Activated T-helper 17 cell treated with anti-CD3 and anti-CD28 coated beads, Interleukin-2, amount 50 U/mL, for 72 hours (primary cell): ENCODE measurements at places on chromosomes 3 and 15. TPM values are rescaled to one million over a fixed set of nuclear protein-coding genes. Genes with fewer than 3 reads are reported as not detected.

Gene ACP3
- total RNA-seq, result not detected

- ATAC-seq, result no peak
These were observed 86.5 kb downstream of the PRICKLE2 start for GRCh38 chr3:64138656-64139375.

GRCh38 chr15:80753161-80753560 is 26.0 kb upstream of the CEMIP start:
- ATAC-seq, result no peak

GRCh38 chr3:184873141-184873540 is 61.2 kb downstream of the VPS8 start:
- ATAC-seq, result no peak

DNA sequence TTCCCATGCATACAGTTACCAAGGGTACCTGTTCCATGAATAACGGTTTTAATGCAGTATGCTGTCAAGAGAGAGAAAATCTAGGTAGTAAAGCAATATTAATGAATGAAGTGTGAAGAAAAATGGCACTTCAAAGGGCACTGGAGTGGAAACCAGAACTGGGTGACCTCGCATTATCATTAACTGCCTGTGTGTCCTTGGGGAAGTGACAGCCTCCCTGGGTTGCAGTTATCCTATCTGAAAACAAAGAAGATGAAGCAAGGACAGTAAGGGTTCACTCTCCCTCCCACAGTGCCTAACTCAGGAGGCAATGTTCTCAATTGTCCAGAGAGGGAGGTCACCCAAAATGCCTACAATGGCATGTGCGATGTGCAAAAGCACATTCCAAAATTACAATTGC is 15.1 kb downstream of the MTHFS start:
- no peak for ATAC-seq

Gene MEGF11
- not detected for total RNA-seq

GRCh38 chr3:177231242-177231641 is 34.0 kb upstream of the TBL1XR1 start:
- no peak for ATAC-seq

- no peak for ATAC-seq
These were observed 24.6 kb downstream of the CYP19A1 start for GRCh38 chr15:51313644-51314280.

- no peak for ATAC-seq
These were observed 125.8 kb downstream of the ECT2 start for GRCh38 chr3:172876297-172876696.

Gene DCBLD2
- 3.6 TPM for total RNA-seq

Gene MAP3K13
- 22.2 TPM for total RNA-seq

Gene ZNF662
- total RNA-seq, result 0.06 TPM

Gene LMAN1L
- total RNA-seq, result 1.6 TPM

Gene PSTPIP1
- total RNA-seq, result 125 TPM

- no peak for ATAC-seq
These were observed 130.1 kb downstream of the DNAJB8 start for GRCh38 chr3:128336337-128337156.

DNA sequence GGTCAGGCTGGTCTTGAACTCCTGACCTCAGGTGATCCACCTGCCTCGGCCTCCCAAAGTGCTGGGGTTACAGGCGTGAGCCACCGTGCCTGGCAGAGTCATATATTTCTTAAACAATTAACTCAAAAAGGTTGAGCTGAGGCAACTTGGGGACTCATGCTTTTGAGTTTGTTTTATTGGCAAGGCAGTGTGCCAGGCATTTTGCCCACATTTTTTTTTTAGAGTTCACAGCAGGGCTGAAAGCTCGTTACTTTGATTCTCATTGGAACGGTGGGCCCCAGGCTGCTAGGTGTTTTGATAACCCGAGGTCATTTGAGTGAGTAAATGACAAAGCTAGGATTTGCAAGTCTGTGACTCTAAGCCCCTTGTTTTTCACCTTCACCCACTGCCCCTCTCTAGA is 76.2 kb downstream of the CCK start:
- ATAC-seq, result no peak

Gene ARL14
- total RNA-seq, result not detected

GRCh38 chr3:49157289-49157688 is 8.8 kb downstream of the CCDC71 start:
- ATAC-seq, result no peak

- no peak for ATAC-seq
These were observed 24.4 kb downstream of the KLHL25 start for GRCh38 chr15:85770096-85771041.

Gene KBTBD13
- not detected for total RNA-seq

Gene GCSAM
- 13.5 TPM for total RNA-seq

DNA sequence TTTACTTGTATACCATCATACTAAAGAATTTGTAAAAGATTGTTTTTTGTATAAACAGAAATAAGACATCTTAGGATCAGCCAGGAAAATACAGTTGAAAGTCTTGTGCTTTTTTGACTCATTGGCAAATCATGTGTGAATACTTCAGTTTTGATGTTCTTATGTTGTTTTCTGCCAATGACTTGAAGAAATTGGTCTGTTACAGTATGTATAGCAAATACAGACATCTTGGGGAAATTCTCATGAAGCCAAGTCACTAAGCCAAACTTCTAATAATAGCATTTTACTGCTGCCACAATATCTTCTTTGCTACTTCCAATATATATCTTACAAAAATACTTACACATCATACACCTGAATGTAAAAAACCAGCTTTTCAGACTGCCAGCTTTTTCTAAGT is 83.2 kb downstream of the DZIP3 start:
- ATAC-seq, result no peak

GRCh38 chr3:4029135-4029534 is 229.9 kb downstream of the LRRN1 start:
- ATAC-seq, result no peak

- no peak for ATAC-seq
These were observed 38.1 kb downstream of the ZNF589 start for GRCh38 chr3:48278884-48279559.

DNA sequence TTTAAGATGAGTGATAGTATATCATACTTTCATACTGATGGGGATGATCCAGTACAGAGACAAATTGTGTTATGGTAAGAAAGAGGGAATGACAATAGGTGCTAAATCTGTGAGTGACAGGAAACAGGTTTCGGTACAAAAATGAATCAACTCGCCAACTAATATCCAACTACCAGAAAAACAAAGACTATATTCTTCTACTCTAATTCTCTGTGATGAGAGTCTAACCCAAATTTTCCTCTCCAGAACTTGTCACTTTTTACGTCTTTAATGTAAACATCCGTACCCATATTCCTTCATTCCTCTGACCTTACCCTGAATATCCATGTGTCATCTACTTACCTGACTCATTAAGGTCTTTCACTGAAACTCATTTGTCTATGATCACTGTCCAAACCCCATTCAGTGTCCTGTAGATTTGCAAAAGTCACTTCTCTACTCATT is 39.6 kb downstream of the SCAPER start:
- peak; percentile 84 for ATAC-seq

- ATAC-seq, result no peak
These were observed 29.0 kb downstream of the MFN1 start for GRCh38 chr3:179376474-179376873.

DNA sequence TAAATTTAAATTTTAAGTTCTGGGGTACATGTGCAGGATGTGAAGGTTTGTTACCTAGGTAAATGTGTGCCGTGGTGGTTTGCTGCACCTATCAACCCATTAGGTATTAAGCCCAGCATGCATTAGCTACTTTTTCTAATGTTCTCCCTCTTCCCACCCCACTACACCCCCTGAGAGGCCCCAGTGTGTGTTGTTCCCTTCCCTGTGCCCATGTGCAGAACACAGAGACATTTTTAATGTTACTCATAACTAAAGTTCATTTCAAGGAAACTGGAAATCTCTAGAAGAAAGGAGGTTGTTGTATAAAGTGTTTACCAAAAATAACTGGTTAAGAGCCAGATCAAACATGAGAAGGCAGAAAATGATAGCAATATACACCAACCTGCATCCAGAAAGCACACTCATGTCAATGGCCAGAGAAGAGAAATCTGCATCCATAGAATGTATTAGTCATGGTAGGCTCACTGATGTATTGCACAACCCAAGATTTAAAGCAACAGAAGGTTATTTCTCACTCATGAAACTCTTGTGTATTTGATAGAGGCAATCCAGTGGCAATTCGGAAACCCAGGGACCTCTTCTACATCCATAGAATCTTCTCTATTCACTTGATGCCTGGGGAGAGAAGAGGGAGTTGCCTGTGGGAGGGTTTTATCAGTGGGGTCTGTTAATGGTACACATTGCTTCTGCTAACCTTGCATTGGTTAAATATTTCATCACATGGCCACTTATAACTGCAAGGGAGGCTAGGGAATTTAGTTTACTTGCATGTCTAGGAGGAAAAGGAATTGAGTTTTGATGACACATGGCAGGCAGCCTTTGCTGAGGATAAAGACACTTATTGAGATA is 321.9 kb upstream of the RASGRP1 start:
- no peak for ATAC-seq

DNA sequence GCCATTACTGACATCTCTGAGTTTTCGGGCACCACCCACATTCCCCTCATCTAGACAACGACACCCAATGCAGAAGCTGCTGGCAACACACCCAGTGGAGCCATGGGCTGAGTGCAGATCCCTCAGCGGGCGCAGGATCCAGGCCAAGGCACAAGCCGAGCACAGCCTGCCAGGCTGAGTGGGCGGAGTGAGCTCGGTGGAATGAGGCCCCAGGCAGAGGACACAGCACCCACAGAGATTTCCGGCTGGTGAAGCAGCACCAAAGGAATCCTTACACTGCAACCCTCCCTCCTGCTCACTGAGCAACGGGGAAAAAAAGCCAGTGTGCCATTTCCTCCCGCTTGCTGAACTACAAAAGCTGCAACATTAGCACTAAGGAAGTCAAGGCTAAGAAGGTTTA is 34.3 kb downstream of the ZMAT3 start:
- peak; percentile 99 for ATAC-seq

DNA sequence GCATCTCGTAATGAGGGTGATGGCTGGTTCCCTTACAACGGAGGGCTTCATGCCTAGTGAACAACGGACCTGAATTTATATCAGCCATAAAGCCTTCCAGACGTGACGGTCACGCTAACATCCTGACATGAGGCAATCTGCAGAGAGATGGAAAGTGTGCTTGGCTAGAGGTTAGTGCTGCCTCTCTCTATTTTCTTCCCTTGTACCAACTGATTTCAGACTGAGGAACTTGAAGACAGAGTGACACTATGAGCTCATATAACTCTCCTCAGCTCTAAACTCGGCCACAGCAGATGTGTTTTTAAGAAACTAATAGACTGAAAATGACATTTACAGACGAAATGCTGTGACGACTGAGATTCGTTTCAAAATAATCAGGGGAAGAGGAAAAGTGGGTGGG is 122.4 kb downstream of the XXYLT1 start:
- no peak for ATAC-seq

DNA sequence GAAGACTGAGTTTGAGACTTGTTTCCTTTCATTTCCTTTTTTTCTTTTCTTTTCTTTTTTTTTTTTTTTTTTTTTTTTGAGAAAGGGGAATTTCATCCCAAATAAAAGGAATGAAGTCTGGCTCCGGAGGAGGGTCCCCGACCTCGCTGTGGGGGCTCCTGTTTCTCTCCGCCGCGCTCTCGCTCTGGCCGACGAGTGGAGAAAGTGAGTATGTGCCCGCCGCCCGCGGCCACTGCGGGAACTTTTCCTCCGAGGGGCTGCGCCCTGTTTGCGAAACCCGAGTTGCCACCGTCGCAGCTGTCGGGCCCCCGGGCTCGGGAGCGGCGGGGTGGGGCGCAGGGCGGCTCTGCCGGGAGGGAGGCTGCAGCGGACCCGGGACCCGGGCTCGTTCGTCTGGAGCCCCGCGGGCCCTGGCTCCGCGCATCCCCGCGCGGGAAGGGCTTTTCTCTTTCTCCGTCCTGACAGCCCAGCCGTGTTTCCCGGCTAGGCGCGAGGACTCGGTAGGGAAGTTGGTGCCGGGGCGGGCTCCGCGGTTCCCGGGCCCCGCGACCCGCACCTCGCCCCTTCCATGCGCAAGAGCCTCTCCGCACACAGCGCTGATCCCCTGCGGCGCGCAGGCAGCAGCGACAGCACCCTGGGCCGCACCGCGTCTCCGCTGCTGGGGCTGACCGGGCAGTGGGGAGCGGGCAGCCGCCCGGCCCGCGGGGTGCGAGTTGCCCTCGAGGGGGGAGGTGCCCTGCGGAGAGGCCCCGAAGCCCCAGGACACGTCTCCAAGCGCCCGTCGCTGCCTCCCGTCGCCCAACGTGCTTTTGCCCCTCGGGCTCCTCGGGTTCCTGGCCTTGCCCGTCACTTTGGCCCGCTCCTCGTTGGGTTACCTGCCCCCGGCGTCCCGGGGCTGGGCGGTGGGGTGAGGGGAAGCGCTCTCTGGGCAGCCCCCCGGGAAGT is 1.4 kb downstream of the IGF1R start:
- ATAC-seq, result no peak

DNA sequence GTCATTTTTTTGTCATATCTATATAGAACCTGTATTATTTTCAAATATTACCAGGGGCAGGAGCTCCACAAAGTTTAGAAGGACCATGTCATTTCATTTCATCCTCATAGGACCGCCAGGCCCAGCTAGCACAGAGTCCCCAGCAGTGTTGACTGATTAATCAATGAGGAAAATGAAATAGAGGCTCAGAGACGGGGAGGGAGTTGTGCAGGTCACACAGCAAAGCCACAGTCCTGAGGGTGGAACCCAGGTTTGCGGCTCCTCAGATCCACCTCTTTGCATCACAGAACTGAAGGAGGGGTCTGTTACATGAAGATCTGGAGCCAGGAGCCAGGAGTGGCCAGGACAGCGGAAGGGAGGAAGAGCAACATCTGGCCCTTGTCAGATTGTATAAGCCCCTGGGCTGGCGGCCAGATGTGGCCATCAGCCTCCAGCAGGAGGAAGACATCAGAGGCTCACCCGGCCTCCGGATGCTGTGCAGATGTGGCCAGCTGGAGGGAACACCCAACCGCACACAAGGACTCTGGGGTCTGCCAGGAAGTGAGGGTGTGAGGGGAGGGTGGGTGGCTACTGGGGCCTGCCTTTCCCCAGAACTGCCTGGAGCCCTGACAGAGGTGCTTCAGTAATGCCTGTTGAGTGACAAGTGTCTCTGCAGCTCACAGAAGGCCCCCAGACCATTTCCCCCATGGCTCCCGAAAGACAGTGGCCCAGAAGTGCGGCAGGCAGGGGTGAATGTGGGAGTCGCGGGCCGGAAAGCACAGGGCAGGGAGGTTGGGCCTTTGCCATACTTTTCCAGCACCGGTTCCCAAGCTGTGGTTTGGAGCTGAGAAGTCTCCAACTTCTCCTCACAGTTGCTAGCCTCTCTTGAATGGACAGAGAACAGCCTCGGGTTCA is 21.3 kb downstream of the EFCC1 start:
- ATAC-seq, result no peak

GRCh38 chr15:82917249-82917648 is 35.3 kb downstream of the HOMER2 start:
- ATAC-seq, result no peak

GRCh38 chr15:31517711-31518110 is 191.1 kb downstream of the KLF13 start:
- no peak for ATAC-seq

Gene ZNF621
- 19.9 TPM for total RNA-seq
